Right lobe of liver (tissue), 6 donors: ENCODE measurements at places on chromosomes 6 and 20. TPM values are rescaled to one million over a fixed set of nuclear protein-coding genes. Genes with fewer than 3 reads are reported as not detected.
A peak's percentile ranks its signal among the peaks of the same experiment; 100 is the strongest.

- H3K27ac ChIP-seq, result no peak overlapping the region
- no peak overlapping the region for H3K4me3 ChIP-seq
- H3K36me3 ChIP-seq, result no peaks in the 10 kb centered on the region
Observed at GRCh38 chr6:164690241-164690640, 619.2 kb downstream of the C6orf118 start.

GRCh38 chr20:45470262-45470931 is 844 bp downstream of the WFDC2 start:
- H3K4me3 ChIP-seq, result peak overlapping the region; percentile 48
- H3K27ac ChIP-seq, result no peak overlapping the region
- no peaks in the 10 kb centered on the region for H3K27me3 ChIP-seq
- DNase-seq, result no peak

DNA sequence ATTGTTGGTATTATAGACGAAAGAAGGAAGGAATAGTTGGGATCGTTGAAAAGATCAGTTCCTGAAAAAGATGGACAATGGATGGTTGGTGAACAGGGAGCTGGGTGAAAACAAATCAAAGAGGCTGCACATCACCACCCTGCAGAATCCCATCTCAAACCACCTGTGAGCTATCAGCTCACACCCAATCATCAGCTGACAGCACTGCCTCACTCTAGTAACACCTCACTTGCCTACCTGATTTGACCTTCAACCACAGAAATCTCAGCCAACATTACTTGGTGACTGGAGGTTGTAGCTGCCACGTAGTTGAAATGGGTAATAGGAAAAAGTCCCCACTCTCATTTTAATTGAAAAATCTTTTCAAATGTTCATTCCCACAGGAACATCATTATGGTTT is 101.8 kb upstream of the DST start:
- peaks cover 20% of the 10 kb centered on the region for H3K4me1 ChIP-seq
- H3K27me3 ChIP-seq, result no peaks in the 10 kb centered on the region
- H3K4me3 ChIP-seq, result no peak overlapping the region
- H3K27ac ChIP-seq, result no peak overlapping the region
- DNase-seq, result no peak

DNA sequence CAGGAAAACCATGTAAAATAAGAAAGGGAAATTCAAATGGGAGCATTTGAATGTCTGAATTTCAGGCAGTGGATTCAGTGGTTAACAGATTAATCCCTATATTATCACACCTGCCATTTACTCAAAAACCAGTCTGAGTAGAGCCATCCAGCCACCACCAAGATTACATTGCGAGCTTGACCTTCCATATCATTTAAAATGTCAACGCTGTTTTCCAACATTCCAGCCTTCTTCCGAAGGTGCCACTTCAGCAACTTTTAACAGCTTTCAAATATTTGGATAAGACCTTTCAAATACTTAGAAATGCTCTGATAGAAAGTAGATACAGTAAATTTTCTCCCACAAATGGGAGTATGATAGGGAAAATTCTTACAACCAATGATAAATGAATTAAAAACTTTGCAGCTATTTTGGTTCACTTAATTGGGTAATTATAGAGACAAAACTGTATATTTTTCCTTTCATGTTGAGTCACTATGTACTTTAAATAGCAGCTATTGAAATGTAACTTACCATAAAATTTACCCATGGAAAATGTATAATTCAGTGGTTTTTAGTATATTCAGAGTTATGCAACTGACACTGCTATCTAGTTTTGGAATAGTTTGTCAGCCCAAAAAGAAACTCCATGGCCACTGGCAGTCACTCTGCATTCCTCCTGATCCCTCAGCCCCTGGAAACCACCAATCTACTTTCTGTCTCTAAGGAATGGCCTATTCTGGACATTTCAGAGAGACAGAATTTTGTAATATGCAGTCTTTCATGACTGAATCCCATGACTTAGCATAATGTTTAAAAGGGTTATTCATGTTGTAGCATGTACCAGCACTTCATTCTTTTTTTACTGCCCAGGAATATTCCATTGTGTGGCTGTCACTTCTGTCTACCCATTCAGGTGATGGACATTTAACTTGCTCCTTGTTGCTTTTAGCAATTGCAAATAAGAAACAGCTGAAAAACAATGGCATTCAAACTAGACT is 21.5 kb downstream of the EZR start:
- no peaks in the 10 kb centered on the region for H3K4me1 ChIP-seq
- H3K27me3 ChIP-seq, result no peaks in the 10 kb centered on the region
- no peak for DNase-seq
- peak overlapping the region; percentile 83 for H3K27ac ChIP-seq
- no peak overlapping the region for H3K4me3 ChIP-seq

GRCh38 chr6:25297039-25297441 is 17.9 kb downstream of the CARMIL1 start:
- H3K36me3 ChIP-seq, result no peaks in the 10 kb centered on the region
- no peak for DNase-seq
- no peaks in the 10 kb centered on the region for H3K27me3 ChIP-seq

DNA sequence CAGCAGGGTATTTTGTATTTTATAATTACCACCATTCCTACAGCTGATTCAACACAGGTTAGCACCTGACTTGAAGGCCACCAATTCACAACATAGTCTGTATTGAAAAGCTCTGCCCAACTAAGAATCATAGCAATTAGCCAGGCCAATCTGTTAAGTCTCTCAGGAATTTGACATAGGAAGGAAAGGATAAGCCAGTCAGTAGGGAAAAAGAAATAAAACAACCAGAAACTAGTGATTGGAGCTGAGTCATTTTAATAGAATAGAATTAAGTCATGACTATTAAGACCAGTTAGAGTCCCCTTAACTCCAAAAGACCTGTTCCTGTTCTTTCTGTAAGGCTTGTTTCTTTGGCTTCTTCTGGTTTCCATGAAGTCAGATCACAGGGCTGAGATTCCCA is 8.1 kb downstream of the RANBP9 start:
- no peak overlapping the region for H3K4me3 ChIP-seq
- no peak overlapping the region for H3K27ac ChIP-seq
- DNase-seq, result no peak

GRCh38 chr6:150118203-150118602 is 24.6 kb upstream of the PPP1R14C start:
- no peaks in the 10 kb centered on the region for H3K27me3 ChIP-seq
- no peaks in the 10 kb centered on the region for H3K4me1 ChIP-seq
- no peaks in the 10 kb centered on the region for H3K36me3 ChIP-seq
- no peak overlapping the region for H3K4me3 ChIP-seq
- no peak overlapping the region for H3K27ac ChIP-seq

DNA sequence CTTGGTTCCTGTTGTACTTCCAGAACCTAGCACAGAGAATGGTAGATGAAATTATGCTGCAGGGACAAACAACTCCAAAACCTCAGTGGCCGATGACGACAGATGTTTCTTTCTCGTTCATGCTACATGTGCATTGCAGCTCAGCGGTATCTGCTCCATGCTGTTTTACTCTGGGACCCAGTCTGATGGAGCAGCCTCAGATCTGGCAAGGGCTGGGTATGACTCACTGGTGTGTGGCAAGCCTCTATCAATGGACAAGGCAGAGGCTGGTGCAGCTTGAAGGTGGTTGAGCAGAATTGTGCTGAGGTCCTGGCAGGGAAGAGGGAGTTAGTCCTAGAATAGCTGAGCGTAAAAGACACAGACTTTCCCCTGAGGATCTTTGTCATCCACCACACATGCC is 10.3 kb upstream of the BLCAP start:
- no peak overlapping the region for H3K27ac ChIP-seq
- H3K36me3 ChIP-seq, result no peaks in the 10 kb centered on the region
- no peak for DNase-seq
- H3K27me3 ChIP-seq, result no peaks in the 10 kb centered on the region
- H3K4me3 ChIP-seq, result no peak overlapping the region

The ENPP1 gene
- total RNA-seq, result 51.4 TPM

DNA sequence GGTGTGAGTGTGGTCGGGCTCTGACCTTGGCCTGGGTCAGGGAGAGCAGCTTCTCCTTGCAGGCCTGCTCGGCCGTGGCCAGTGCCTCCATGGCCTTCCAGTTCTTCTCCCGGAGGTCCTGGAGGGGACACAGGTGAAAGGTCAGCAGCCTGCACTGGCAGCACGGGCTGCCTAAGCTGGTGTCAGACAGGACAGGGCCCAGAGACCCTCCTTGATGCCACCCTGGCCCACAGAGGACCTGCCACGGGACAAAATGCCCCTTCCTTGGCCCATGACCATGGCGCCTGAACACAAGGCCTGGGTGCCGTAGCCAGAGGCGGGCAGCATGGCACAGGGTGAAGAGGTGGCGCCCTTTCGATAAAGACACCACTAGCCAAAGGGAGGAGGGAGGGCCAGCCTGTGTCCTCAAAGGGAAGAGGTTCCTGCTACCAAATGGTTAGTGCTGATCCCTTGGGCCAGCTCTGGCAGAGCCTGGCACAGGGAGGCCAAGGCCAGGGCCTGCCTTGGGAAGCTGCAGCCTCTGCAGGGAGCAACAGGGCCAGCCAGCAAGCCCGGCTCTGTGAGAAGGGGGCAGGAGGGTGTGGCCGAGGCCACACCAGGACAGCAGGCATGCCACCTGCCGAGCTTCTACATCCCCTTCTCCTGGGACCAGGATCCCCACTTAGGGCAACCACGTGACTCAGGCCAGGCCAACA is 54.8 kb downstream of the DSTN start:
- H3K4me3 ChIP-seq, result no peak overlapping the region
- H3K27ac ChIP-seq, result no peak overlapping the region
- H3K36me3 ChIP-seq, result peaks cover 47% of the 10 kb centered on the region
- DNase-seq, result peak; percentile 48

DNA sequence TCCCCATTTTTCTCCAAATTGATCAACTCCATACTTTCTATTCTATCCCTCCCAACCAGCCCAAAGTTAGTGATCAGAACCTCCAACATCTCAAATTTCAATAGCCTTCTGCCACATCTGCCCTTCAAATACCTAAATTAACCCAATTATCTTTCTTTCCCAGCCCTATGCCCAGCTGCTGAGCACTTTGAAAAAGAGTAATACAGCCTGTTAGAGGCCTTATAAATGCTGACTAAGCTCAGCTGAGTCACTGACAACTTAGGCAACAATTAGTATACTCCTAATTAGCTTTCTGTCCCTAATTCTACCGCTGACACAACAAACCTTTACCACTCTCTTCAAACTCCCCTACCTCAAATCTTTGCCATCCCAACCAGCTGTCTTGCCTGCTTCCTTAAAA is 23.5 kb downstream of the RUNX2 start:
- no peak overlapping the region for H3K27ac ChIP-seq
- H3K27me3 ChIP-seq, result no peaks in the 10 kb centered on the region
- no peak overlapping the region for H3K4me3 ChIP-seq
- no peaks in the 10 kb centered on the region for H3K4me1 ChIP-seq

DNA sequence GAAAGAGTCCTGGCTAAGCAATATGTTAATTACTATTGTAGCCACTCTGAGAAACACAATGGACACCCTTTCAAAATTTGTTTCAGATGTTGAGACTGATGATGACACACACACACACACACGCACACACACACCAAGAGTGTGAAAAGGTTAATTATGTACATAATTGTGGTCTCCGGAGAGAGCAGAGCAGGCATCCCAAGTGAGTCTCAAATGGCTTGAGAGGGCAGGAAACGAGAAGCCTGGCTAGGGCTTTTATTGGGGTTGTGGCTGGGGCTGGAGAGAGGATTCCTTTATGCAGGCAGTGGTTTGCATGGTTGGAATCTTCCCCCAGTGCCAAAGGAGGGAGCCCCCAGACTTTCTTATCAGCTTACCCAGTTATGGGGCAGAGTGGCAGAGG is 38.2 kb upstream of the NKX2-4 start:
- H3K4me3 ChIP-seq, result no peak overlapping the region
- DNase-seq, result no peak
- no peaks in the 10 kb centered on the region for H3K27me3 ChIP-seq
- H3K4me1 ChIP-seq, result no peaks in the 10 kb centered on the region

The CPXM1 gene
- not detected for total RNA-seq

DNA sequence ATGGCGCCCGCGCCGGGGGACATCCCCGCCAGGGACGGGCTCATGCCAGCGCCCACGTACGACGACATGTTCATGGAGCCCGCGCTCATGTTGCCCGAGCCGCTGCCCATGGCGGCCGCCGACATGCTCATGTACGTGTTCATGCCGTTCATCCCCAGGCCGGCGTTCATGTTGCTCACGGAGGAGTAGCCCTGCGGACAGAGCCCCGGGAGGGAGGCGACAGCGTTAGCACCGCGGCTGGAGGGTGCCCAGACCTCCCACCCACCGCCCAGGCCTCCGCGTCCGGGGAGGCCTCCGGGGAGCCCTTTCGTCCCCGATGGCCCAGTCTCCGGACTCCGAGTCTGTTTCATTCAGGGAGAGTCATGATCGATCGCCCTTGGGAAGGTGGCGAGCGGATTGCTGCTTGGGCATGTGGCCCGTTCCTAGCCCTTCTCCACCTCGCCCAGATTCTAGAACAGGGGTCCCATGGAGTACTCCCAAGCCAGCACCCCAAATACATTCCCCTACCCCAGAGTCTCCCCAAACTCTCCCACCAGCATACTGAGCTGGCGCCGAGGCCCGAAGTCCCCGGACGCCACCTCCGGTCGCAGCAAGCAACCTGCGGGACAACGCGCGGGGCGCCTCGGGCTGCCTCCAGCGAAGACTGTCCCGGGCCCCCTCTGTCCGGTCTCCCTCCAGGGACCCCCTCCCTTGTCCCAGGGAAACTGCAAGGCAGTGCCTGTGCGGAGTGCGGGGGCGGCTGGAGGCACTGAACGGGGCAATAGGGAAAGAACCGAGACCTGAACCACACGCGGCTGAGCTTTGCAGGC is 1.2 kb downstream of the FOXA2 start:
- no peak for DNase-seq
- H3K4me3 ChIP-seq, result peak overlapping the region; percentile 78
- H3K27me3 ChIP-seq, result no peaks in the 10 kb centered on the region
- H3K27ac ChIP-seq, result peak overlapping the region; percentile 98
- peaks cover 9% of the 10 kb centered on the region for H3K4me1 ChIP-seq

DNA sequence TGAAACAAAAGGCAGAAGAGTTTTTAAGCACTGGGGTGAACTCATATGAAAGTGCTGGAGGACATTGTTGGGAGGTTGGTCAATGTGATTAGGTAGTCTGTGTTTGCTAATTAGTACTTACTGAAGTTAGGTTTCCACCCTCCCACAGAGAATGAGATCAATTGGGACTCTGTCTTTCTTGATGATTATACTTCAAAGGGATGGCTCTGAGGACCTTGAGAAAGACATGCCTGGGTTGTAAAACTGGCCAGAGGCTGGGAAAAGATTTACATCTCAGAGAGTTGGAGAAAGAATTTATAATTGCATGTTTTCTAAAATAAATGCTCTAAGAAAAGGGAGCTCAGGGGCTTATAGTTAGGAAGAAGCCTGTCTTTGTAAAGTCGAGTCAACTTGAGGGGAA is 74.0 kb downstream of the CD109 start:
- no peaks in the 10 kb centered on the region for H3K4me1 ChIP-seq
- no peaks in the 10 kb centered on the region for H3K36me3 ChIP-seq
- H3K27me3 ChIP-seq, result no peaks in the 10 kb centered on the region
- DNase-seq, result no peak

The TMEM74B gene
- total RNA-seq, result 0.61 TPM

DNA sequence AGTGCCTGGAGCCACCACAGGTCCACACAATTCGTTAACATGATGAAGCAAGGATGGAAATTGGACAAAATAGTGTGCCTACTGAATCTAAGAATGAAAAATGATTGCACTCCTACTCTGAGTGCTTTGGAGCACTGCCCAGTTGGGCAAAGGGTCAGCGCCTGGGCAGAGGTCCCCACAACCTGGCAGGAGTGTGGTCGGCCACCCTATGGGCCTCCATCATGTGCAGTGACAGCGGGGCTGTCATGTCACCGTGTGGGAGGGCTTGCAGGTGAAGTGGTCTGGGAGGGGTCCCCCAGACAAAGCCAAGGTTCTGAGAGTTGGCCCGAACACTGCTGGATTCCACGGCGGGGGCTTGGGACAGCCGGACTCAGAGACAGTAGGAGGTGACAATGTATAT is 36.2 kb upstream of the CD93 start:
- no peaks in the 10 kb centered on the region for H3K27me3 ChIP-seq
- H3K36me3 ChIP-seq, result no peaks in the 10 kb centered on the region
